ENCODE measurements at places on chromosomes 3 and 15.

GRCh38 chr3:48125013-48125705, 63.1 kb downstream of the CDC25A start:
- no peak for DNase-seq

GRCh38 chr3:120144267-120144666, 50.0 kb upstream of the GSK3B start:
- DNase-seq: no peak

GRCh38 chr15:39756806-39757522, 25.7 kb downstream of the FSIP1 start:
- no peak for DNase-seq

DNA sequence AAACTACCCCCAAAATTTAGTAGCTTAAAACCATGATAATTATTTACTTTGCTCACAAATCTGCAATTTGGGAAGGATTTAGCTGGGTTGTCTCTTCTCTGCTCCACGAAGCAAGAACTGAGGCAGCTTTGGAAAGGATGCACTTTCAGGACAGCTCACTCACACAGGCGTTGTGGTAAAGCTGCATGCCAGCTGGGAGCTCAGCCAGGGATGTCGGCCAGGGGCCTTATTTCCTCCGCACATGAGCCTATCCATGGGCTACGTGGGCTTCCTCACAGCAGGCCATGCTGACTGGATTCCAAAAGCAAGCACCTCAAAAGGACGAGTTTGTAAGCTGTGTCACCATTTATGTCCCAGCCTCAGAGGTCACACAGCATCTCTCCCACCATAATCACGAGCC, 301.3 kb upstream of the IGF1R start:
- DNase-seq: no peak

- peak; percentile 96 for DNase-seq
These were observed 20.0 kb upstream of the KLF13 start for GRCh38 chr15:31306426-31307269.

DNA sequence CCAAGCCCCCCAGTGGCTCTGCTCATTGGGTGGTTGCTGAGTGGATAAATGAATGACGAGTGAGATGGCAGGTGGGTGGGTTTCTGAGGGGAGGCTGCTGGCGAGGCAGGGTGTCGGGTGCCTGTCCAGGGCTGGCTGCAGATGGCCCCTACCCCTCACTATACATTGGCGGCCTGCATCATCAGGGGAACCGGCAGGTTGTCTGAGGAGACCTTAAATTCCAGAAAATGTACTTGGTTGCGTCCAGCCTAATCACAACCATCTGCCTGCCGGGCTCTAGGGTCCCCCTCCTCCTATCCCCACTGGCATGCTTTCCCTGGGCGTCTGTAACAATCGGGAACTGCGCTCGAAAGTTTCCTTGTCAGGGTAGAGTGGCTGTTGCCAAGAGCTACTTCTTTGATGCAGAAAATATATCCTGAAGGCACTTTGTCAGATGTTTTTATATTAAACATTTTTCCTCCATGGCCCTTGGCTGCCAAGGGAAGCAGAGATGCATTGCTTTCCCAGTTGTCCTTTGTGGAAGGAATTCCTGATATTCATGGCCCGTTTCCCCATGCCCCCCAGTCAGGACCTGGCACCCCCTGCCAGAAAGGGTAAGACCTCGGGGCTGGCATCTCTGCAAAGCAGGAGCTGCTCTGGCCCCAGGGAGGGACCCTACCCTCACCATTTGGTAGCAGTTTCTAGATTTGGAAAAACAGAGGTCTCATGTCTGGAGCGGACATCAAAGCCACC, 22.9 kb downstream of the SMAD6 start:
- DNase-seq: peak; percentile 59

DNA sequence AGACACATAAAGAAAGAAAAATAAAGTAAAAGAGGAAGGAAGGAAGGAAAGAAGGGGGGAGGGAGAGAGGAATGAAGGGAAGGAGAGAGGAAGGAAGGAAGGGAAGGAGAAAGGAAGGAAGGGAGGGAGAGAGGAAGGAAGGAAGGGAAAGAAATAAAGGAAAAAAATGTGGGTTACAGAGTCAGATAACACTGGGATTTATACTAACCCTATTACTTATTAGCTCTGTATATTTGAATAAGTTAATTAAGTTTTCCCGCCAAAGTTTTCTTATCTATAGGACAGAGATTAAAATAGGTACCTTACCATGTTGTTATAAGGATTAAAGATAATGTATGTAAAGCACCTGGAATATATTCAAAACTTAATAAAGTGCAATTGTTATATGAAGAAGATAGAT, 439.3 kb upstream of the KCNMB2 start:
- DNase-seq: no peak

- DNase-seq: no peak
These were observed 133.3 kb downstream of the ADAM10 start for GRCh38 chr15:58616171-58616570.

DNA sequence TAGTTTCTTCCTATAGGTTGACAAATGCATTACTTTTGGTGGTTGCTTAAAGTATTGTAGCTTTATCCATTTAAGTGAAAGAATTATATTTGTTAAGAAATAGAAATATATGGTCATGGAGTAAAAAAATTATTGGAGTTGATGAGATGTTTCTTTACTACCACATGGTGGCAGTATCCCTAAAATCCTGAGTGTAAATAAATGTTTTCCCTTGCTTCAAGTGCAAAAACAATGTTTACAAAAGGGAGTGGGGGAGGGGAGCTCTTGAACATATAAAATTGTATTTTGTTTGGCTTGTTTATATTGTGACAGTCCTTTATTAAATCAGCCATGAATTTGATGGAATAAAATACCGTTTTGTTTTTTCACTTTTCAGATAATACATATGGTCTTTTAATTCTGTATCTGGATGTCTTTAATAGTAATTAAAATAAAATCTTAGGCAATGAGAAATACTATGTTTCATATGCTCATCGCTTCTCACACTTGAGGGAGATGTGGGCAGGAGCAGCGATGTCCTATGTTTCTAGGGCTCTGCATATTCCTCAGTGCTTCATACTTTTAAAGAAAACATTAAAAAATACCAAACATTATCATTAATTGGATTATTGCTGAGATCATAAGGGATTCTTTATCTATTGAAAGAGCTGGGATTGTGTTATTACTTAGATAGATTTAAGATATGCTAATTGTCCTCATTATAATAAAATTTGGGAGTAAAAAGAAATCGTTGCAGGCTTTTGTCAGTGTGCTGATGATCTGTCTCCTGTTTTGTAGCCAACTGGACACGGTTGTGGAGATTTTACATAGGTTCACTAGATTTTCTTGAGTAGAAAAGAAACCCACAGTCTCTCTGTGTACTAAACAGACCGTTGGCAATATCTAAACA, 349.7 kb downstream of the TUSC7 start:
- no peak for DNase-seq

All from posterior cingulate gyrus (tissue), 11 donors.